ENCODE measurements at places on chromosomes 16 and 17.

- DNase-seq, result no peak
Observed at GRCh38 chr17:12113156-12113555, 92.5 kb downstream of the MAP2K4 start.

DNA sequence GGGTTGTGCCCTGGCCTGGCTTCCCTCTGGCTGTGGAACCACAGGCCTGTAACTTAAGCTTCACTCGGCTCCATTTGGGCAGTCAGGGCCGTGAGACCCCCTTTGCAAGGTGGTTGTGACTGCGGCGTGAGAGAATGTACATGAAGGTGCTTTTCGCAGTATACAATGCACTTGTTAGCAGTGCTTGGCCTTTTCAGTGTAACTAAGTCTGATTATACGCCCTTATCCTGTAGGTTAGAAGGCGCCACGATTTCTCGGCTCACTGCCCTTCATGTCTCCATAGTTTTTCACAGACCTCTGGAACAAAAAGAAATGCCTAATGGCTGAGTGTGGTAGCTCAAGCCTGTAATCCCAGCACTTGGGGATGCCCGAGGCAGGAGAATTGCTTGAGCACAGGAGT is 13.3 kb downstream of the SAP30BP start:
- no peak for DNase-seq

- DNase-seq, result no peak
Observed at GRCh38 chr16:69651217-69651616, 75.1 kb downstream of the NQO1 start.

- no peak for DNase-seq
Observed at GRCh38 chr16:68999114-68999513, 106.3 kb upstream of the HAS3 start.

- no peak for DNase-seq
Observed at GRCh38 chr16:83335076-83335475, 472.7 kb upstream of the HSBP1 start.

DNA sequence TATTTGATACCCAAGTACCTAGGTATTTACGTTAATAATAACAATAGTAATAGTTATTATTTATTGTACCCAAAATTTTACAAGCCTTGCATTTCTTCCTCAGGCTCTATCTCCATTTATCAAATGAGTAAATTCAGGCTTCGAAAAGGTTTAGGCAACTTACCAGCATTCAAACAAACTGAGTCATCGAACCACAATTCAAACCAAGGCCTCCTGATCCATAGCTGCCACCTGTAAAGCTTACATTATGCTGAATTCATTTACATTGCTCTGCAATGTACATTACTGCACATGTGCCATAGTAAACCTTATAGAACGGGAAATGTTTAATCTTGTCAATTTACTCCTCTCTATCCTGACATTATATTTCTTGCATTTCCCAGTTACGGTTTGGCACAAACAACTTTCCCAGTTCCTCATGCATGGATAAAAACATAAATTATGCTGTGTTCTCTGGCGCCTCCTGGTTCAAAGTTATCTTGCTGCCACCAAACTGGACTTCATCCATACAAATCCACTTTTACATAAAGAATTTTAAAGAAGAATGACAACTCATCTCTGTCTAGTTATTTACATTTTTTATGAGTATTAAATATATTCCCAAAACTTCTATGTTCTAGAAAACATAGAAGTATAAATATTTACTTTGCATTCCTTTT is 360.6 kb upstream of the SOX9 start:
- DNase-seq, result no peak

- no peak for DNase-seq
Observed at GRCh38 chr16:89573826-89574680, 1.5 kb upstream of the CPNE7 start.

DNA sequence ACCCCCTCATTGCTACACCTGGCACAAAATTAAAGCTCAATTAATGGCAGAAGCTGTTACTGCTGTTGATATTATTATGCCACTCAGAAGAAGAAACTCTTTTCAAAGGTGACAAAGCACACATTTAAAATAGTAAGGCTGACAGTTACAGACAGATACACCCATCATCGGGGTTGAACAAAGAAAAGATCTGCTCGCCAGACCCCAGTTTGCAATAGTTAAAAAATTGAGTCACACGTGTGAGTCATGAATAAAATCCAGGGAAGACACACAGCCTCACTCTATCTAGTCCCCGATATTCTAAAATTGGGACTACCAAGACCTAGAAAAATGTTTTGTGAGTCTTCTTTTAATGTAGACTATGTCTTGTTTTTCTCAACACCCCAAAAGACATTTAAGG is 330.0 kb upstream of the SOX9 start:
- no peak for DNase-seq

DNA sequence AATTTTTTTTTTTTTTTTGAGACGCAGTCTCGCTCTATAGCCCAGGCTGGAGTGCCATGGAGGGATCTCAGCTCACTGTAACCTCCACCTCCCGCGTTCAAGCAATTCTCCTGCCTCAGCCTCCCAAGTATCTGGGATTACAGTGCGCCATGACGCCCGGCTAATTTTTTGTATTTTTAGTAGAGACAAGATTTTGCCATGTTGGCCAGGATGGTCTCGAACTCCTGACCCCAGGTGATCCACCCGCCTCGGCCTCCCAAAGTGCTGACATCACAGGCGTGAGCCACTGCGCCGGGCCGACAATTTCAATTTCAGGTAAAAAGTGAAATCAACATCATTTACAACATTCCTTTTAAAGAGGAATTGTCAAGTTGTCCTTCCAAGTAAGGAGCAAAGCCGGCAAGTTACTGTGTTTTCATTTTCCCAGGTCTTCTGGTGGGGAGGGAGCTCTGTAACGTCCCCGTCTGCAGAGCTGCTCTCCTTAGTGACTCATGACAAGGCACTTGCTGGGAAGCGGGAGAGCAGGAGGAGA is 873 bp downstream of the NPLOC4 start:
- no peak for DNase-seq

DNA sequence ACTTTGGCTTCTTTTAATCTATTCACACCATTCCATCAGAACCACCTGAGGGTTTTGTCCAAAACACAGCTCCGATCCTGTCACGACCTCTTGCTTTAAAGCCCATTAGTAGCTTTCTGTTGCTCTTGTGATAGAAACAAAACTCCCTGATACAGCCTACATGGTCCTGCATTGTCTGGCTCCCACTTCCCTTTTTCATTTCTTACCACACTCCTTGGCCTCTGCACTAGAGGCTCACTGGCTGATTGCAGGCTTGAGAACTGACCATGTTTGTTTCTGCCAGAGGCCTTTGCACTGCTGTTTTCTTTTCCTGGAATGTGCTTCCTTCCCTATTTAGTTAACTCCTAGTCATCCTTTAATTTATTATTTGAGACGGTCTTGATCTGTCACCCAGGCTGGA is 23.7 kb downstream of the IST1 start:
- no peak for DNase-seq

- DNase-seq, result no peak
Observed at GRCh38 chr16:84774810-84775209, 45.0 kb upstream of the CRISPLD2 start.

- DNase-seq, result no peak
Observed at GRCh38 chr17:63311416-63311937, 134.6 kb downstream of the CYB561 start.

DNA sequence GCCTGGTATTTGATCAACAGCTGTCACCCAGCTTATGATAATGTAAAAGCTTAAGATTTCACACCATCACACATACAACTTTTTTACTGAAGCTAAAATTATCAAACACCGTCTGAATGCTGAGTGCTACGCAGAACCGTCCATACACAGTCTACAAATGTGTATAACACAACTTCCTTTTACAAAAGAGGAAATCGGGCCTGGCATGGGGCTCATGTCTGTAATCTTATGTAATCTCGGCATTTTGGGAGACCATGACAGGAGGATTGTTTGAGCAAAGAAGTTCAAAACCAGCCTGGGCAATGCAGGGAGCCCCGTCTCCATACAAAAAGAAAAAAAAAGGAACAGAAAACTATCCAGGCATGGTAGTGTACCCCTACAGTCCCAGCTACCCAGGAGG is 19.6 kb upstream of the QRICH2 start:
- no peak for DNase-seq

- no peak for DNase-seq
Observed at GRCh38 chr16:13756411-13757140, 163.4 kb upstream of the ERCC4 start.

DNA sequence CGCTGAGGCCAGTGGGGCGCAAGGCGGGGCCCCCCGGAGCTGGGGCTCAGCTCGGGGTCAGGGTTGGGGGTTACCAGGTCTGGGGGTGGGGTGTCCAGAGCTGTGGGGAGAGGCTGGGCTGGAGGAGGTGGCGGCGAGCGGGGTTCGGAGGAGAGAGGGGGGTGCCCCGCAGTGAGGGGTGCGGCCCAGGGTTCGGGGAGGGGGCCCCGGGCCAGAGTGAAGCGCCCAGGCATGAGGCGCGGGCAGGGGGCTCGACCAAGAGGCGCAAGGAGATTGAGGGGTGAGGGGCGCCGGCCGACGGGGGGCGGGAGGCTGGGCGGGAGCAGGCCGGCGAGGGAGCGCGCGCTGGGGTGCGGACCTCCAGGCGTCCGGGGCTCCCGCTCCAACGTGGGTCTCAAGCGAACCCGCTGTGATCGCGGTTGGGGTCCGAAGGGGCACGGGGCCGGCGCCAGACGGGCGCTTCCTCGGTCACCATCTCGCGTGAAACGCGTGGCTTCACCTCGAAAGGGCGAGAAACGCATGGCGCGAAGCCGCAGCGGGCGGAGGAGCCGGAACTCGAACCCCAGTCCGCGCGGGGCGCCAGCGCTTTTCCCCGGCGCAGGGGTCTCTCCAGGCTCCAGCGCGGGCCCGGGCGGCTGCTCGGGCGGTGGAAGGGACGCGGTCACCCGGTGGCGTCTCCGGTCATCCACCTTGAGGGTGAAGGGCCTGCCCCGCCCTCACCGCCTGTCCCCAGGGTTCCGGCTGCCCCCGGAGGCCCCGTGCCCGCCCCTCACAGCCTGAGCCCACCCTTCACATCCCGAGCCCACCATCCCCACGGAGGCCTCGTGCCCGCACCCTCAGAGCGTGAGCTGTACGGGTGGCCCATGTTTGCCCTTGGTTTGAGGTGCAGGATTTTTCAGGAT is 846 bp downstream of the CPNE7 start:
- DNase-seq, result no peak

DNA sequence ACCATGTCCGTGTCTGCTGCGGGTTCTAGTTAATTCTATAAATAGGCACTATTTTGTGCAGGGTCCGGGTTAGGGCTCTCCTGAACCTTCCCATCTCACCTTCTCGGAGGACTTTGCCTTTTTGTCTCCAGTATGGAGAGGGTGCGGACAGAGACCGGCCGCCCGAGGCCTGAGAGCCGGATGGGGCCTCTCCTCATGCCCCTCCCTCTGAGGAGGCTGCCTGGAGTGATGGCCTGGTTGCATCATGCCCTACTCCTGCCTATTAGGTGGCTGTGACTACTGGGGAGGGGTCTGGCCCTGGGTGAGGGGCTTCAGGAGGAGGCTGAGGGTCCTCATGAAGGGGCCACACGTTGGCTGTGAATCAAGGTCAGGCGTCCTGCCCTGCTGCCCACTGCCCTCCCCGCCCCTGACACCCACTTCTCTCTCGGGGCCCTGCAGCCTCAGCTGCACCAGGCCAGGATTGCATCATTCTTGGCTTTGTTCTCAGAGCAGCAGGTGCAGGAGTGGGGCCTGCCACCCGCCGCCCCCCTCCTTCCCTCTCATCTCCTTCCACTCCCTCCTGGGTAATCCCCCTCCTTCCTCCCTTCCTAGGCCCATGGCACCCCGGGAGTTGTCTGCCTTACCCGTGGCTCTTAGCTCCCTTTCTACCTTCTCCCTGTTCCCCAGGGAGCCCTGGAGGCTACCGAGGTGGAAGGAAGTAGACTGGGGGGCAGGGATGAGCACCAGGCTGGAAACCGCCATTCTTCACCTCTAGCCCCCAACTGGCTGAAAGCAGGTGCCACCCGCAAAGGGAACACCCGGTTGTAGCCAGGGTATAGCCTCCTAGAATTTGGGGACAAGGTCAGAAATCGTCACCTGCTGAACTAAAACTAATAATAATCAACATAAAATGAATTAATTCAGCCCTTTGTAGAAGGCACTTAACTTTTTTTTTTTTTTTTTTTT is 12.7 kb upstream of the ARHGAP23 start:
- no peak for DNase-seq

- DNase-seq, result no peak
Observed at GRCh38 chr16:49856672-49857330, 889 bp upstream of the ZNF423 start.

GRCh38 chr16:68644296-68644695 is 814 bp upstream of the CDH3 start:
- no peak for DNase-seq

DNA sequence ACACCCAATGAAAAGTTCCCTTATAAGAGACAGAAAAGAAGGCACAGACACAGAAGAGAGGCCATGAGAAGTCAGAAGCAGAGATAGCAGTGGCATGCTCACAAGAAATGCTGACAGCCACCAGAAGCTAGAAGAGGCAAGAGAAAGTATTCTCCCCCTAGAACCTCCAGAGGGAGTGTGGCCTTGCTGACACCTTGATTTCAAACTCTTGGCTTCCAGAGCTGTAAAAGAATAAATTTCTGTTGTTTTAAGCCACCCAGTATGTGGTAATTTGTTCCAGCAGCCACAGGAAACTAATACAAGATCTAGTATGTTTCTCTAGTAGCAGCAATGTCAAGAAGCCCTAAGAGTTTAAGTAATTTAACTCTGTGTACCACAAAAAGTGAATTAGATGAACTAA is 87.2 kb upstream of the NOG start:
- DNase-seq, result no peak

GRCh38 chr17:14926526-14927122 is 338.5 kb downstream of the PMP22 start:
- no peak for DNase-seq

- DNase-seq, result no peak
Observed at GRCh38 chr16:28902909-28903308, 22.1 kb downstream of the RABEP2 start.

DNA sequence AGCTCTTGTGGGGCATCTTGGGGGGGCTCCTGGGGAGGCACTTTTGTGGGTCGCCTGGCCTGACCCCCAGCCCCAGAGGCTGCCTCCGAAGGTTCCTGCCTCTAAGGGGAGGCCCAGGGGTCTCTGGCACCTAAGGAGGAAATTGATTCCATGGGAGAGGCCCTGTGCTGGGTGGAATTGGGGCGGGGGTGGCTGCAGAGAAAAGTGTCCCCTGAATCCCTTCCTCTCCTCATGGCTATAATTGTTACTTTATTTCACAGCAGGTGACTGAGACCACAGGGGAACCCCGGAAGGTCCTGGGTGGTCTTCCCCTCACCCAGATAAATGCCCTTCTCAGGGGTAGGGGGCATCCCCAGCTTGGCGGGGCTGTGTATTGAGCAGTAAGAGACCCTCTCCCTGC is 3.1 kb downstream of the GLIS2 start:
- DNase-seq, result no peak

- DNase-seq, result peak; percentile 51
Observed at GRCh38 chr17:7478276-7479212, 887 bp downstream of the ZBTB4 start.

DNA sequence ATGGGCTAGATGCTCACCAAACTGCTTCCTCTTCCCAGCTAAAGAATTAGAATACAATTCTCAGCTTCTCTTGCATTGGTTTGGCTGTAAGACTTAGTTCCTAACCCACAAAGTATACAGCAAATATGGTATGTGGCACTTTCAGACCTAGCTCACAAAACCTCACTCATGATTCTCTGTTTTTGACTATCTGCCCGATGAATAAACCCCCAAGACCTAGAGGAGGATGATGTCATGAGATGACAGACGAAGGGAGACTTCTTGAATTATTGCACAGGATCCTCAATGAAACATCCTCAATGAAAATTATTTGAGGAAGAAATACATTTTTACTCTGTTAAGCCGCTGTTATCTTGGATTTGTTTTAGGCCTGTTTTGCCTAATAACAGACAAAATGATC is 14.3 kb downstream of the CNOT1 start:
- DNase-seq, result no peak

Data from activated CD8-positive, alpha-beta memory T cell treated with anti-CD3 and anti-CD28 coated beads for 1 hour (primary cell).